Motor neuron (in vitro differentiated cells): ENCODE measurements at places on chromosomes 2 and 18. TPM values are rescaled to one million over a fixed set of nuclear protein-coding genes. Genes with fewer than 3 reads are reported as not detected.

Gene REG1B
- 0.38 and 0.83 TPM in 2 replicates for total RNA-seq

GRCh38 chr2:30989746-30990145 lies 148.5 kb downstream of the GALNT14 start:
- ATAC-seq = no peak

DNA sequence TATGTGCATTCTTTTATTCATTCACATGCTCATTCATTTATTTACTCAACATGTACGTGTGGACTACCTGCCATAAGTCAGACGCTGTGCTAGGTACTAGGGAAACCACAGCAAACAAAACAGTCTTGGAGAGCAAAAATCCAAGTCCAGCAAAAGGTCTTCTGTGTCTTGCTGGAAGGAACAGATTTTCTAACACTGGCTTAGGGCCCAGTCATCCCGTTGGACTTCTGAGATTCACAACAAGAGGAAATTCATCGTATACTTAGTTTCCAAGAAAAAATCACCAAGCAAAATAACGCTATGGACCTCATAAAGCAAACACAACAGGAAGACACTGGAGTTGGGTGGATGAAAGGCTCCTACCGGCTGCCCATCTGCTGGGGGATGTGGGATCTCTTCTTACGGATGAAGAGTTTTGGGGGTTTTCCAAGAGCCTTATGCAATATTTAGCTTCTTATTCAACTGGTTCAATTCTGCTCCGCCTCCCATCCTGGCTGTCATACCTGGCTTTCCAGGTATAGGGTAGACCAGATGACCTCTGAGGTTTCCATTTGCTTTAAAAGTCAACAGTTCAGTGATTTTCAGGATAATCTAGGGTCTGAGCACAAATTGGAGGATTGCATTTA lies 262.7 kb downstream of the HAUS1 start:
- ATAC-seq = no peak

DNA sequence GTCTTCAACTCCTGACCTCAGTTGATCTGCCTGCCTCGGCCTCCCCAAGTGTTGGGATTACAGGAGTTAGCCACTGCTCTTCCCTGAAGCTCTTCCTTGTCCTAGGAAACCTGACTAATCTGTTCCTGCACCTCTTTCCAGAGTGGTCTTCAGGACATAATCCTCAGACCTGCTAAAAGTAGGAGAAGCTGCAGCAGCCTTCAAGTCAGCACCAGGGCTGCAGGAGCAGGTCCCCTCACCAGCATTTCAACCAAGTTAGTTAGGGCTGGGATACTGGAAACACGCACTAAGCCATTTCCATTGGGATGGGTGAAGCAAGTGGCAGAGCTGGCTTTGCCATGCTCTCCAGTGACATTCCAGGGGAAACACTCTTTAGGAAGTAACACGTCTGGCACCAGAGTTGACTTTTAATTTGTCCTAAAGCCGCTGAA lies 9.9 kb downstream of the NCL start:
- ATAC-seq = no peak

DNA sequence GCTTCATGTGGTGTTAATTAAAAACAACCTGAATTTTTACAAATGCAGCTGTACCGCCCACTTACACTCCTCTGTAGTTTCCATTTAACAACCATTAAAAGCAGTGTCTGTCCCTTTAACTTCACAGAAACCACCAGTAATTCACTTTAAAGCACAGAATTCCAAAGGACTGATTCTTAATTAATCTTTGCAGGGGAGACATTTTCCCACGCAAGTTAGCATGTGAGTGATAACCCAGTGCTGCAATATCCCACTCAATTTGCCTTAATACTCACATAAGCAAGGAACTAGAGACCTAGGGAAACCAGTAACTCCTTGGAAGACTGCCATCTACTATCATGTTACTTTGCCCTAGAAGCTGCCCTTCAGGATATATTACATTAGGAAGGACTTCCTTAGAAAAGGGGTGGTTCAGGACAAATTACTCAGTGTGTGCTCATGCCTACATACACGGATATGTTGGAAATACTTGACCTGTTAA lies 102.3 kb downstream of the OSR1 start:
- ATAC-seq = no peak

Gene C1GALT1C1L
- total RNA-seq = 1.2 and 2.1 TPM in 2 replicates

- no peak for ATAC-seq
Observed at GRCh38 chr18:2526329-2526728, 45.0 kb downstream of the METTL4 start.

- no peak for ATAC-seq
Observed at GRCh38 chr2:165173215-165173614, 30.6 kb downstream of the SCN3A start.

DNA sequence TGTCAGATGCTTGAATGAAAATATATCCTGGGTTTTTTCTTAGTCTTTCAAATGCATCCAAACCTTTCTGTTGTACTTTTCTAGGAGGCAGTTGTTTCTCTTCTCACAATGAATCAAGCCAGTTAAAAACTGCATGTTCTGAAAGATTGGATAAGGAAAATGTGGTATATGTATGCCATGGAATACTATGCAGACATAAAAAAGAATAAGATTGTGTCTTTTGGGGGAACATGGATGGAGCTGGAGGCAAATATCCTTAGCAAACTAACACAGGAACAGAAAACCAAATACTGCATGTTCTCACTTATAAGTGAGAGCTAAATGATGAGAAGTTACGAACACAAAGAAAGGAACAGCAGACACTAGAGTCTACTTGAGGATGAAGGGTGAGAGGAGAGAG lies 51.7 kb upstream of the MAPK4 start:
- no peak for ATAC-seq

Gene GPR17
- total RNA-seq = 0.45 and 0.64 TPM in 2 replicates

DNA sequence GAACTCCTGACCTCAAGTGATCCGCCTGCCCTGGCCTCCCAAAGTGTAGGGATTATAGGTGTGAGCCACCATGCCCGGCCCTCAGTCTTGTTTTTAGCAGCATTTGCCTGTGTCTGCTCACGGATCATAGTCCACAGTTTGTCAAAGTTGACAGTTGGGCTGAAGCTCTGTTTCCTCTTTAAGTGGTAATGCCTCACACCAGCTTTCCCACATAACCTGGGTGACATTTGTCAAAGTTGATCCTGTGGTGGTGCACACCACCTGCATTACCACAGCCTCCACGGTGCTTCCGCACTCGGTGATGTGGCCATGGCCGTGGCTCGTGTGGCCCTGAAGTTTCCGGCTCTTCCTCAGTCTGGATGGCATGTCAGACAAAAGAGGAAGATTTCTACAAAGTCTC lies 27.1 kb downstream of the RAB31 start:
- ATAC-seq = no peak
